NCI-H1930 (cell line): ENCODE measurements at places on chromosomes 2 and 18.
A peak's percentile ranks its signal among the peaks of the same experiment; 100 is the strongest.

GRCh38 chr18:63539904-63540510, 2.2 kb upstream of the SERPINB12 start:
- DNase-seq, result no peak

GRCh38 chr2:20565623-20566236, 85.2 kb downstream of the HS1BP3 start:
- DNase-seq, result no peak

DNA sequence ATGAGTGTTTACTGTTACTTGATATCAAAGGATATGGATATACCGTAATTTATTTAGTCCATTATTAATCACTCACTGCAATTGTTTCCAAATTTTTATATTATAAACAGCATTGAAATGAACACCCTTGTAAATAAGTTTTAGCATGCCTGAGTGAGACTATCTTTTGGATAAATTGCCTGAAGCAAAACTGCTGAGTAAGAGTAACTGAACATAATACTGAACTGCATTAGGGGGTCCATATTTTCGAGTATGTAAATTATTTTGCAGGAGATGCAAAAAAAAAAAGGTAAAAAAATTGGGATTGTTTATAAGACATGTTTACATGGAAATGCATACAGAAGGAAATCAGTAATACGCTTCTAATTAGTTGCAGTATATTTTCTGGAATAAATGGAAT, 215.6 kb upstream of the SMAD7 start:
- no peak for DNase-seq

DNA sequence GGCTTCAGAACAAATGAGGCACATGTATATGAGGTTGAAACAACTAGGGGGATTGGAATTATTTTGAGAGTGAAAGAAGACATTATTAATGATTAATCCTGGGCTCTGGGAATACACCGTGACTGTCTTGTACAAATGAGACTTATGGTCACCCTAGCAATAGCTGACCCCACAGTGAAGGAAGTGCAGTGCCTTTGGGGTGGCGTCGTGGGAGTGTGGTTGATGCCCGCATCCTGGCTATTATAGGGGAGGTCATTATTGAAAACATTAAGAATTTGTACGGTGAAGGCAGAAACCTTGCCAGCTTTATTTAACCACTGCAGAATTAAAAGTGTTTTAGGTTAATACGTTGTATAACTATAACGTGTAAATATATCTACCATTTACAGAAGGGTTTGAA, 296.7 kb downstream of the CYRIA start:
- no peak for DNase-seq

- no peak for DNase-seq
Observed at GRCh38 chr2:133599811-133600210, 31.5 kb upstream of the NCKAP5 start.

- no peak for DNase-seq
Observed at GRCh38 chr2:144032566-144032965, 487.4 kb downstream of the ZEB2 start.

DNA sequence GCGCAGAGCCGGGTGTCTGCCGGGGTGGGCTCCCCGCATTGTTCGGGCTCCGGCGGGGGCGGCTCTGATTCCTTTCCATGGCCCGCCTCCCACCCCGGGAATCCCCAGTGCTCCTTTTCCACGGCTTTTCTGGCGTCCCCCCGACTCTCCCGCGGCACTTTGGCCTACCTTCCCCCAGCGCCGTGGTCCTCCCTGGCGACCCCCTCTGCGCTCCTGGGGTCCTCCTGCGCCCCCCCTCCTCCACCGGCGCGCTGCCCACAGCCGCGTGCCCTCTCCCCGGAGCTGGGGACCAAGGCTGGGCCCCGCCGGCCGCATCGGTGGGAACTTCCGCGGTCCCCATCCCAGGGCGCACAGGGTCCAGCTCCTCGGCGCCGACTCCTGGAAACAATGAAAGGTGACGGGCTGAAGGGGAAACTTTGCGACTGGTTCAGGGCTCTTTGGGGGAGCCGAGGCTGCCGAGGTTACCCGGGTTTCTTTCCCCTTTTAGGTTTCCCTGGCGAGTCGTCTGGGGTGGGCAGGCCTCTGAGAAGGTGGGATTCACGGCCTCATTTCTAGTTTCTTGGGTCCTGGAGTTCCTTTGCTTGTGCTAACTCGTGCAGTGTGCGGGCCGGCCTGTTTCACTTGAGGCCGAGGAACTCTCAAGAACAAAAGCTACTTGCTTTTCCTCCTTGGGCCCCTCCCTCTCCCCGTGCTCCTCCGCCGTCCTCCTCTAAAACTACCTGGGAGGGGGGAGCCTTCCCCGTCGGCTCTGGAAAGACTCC, 2.2 kb downstream of the TGIF1 start:
- DNase-seq, result no peak

DNA sequence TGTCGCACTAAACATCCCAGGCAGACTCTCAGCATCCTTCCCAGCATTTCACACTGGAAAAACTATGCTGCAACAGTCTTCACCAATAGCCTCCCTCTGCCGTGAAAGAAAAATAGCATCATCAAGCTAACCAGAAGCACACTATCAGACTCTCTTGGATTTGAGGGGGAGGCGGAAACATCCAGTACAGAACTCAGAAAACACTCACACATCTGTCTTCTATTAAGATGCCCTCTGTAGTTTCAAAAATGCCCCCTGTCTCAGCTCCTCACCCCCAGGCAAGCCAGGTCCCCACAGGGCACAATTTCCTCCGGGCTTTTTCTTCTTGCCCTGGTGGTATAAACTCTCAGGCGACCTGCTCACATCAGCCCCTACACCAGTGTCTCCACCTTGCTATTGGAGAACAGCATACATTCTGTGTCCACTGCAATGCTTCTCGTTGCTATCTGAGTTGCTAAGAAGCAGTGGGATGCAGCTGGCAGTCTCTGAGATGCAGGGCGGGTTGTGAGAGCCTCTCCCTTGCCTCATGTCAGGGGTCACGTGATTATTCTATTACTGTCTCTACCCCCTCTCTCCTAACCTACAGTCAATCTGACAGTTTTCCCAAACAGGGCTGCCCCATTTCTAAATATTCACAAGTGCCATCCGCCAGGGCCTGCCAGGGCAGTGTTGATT, 189.9 kb downstream of the INO80D start:
- DNase-seq, result no peak

- DNase-seq, result peak; percentile 17
Observed at GRCh38 chr2:59301466-59302402, 1060.6 kb upstream of the FANCL start.

- no peak for DNase-seq
Observed at GRCh38 chr2:131413148-131413747, 49.3 kb upstream of the RAB6D start.

GRCh38 chr2:238955648-238956531, 108.0 kb downstream of the TWIST2 start:
- no peak for DNase-seq

DNA sequence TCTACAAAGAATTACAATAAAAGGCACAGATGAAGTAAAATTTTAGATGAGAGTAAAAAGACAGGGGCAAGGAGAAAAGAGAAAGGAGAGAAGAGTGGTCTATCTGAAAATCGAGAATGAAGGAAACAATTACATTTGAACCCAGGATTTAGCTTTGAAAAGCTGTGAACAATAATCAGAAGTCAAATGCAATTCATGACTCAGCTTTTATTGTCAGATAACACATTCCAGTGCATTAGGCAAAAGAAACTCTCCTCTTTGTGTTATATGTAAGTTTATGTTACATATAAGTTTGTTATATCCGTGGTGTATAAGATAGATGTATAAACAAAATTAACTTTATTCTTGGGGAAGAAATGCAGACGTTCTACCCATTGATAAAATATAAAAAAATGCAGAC, 284.5 kb downstream of the GBX2 start:
- DNase-seq, result no peak

GRCh38 chr18:55289775-55290174, 298.2 kb downstream of the TCF4 start:
- no peak for DNase-seq

GRCh38 chr18:57727952-57728807, 74.9 kb downstream of the ATP8B1 start:
- DNase-seq, result no peak

DNA sequence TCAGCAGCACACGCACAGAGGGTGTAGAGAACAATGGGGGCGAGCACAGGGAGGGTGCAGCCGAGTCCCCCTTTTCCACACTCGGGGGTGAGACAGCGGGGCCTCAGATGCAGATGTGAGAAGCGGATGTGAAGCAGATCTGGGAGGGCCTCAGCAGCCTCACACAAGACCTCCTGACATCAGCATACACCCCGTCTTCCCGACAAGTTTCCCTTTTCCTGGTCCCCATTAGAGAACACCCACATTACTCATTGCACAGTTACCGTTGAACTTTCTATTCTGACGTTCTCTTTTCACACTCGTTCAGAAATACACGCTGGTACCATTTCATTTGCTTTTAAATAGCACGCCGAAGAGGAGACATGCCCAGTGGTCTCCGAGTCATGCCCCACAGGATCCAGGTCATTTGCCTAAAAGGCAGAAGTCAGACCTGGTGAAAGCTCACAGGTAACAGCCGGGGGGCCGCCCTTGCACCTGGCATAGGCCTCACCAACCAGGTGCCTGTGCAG, 129.5 kb upstream of the ID2 start:
- DNase-seq, result no peak

DNA sequence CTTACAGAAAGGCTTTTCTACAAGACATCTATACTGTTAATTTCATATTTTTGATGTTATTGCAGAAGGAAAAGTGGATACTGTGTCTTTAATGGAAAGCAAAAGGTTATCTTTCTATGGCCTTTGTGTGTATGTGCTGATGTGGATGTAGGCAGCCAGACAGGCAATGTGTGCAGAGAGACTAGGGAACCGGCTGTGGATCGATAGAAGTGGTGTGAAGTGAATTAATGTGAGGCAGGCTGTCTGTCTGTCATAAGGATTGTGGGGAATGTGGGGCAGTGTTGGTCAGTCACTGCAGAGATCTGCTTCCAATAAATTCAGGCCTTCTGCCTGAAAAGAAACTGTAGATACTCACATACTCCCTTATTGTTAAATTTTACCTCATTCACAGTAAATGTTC, 156.7 kb downstream of the WDR7 start:
- DNase-seq, result no peak

DNA sequence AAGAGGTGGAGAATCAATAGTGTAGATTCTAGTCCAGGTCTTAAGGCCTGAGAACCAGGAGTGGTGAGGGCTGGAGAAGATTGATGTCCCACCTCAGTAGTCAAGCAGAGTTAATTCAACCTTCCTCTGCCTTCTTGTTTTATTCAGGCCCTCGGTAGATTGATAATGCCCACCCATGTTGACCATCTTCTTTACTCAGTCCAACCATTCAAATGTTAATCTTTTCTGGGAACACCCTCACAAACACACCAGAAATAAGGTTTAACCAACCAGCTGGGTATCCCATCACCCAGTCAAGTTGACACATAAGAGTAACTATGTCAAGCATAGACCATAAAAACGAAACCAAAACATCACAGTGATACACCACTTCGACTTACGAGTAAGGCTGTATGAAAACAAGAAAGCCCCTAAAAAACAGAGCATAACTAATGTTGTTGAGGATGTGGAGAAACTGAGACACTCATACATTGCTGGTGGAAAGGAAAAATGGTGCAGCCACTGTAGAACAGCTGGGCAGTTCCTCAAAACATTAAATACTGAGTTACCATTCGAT, 57.5 kb downstream of the SLC35F5 start:
- no peak for DNase-seq

- DNase-seq, result no peak
Observed at GRCh38 chr2:108226564-108226963, 13.2 kb upstream of the SULT1C3 start.

DNA sequence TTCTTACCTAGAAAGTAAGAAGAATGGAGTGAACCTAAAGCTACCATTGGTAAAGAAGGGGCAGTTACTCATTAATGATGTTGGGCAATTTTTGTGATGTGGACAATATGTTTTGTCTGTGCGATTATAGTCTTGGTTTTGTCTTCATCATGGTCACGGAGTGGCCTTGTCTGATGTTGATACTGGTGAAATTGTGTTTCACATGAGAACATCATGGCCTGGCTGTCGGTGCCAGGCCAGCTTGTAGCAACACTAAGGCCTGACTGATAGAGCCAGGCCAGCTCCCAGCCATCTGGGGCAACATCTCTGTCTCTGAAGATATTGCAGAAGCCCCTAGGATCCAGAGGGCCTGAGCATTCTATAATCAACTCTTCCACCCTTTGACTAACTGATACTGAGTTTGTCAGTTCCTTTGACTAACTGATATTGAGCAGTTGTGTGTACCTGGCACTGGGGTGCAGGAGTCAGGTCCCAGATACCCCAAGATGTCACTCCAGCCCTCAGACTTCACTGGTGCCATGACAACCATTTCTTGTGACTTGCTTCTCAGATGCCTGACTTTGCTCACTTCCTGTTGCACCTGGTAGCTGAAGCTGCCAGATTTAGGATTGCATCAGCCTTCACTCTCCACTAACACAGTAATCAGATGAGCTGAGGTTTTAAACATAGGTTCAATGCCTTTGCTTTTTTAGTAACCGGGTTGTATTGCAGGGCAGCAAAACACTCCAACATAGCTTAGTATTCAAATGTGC, 62.5 kb downstream of the RPIA start:
- DNase-seq, result no peak

DNA sequence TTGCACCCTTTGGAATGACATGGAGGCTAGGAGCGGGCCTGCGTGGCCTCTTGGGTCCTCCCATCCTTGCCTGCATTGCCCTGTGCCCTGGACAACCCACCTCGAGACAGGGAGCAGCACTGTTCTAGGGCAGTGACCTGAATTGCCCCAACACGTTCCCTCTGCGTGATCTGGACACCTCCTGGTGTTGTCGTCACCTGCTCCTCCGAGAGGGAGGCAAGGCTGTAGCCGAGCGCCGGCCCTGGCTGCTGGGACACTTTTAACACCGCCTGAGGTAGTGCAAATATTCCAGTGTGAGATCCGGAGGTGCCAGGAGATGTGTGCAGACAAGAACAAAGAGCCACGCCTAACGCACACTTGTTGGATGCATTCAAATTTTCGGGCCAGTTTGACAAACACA, 131.5 kb downstream of the SMAD7 start:
- no peak for DNase-seq

DNA sequence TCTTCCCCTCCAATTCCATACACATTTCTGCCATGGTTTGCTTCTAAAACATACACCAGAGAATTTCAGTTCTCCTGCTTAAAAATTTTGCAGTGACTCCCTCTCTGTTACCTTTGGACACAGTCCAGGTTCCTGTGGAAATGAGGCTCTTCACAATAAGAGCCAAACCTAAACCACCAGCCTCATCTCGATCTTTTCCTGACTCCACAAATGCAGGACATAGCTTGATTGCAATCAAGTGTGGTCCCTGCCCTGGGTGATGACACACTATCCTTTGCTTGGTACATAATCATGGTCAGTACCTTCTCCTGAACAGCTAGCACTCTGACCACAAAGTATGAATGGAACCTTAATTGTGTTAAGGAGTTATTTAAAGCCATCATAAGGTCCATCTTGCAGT, 134.9 kb upstream of the CHAC2 start:
- no peak for DNase-seq
